HT-29 (cell line): ENCODE measurements at places on chromosomes 4 and X. TPM values are rescaled to one million over a fixed set of nuclear protein-coding genes. Genes with fewer than 3 reads are reported as not detected.

MTNR1A gene
- not detected in 2 replicates for total RNA-seq

CTAG1A gene
- total RNA-seq: not detected in 2 replicates

SNCA gene
- total RNA-seq: not detected in 2 replicates

OPRPN gene
- total RNA-seq: not detected in 2 replicates

GPRIN3 gene
- total RNA-seq: 2.4 and 3.3 TPM in 2 replicates

SPANXA1 gene
- not detected in 2 replicates for total RNA-seq

EGF gene
- total RNA-seq: 0.68 and 1.0 TPM in 2 replicates

ATP8A1 gene
- 0.68 and 0.69 TPM in 2 replicates for total RNA-seq

LAGE3 gene
- 122 and 129 TPM in 2 replicates for total RNA-seq

- DNase-seq: no peak
Measured at GRCh38 chr4:102301167-102301566, 44.1 kb downstream of the SLC39A8 start.

DNA sequence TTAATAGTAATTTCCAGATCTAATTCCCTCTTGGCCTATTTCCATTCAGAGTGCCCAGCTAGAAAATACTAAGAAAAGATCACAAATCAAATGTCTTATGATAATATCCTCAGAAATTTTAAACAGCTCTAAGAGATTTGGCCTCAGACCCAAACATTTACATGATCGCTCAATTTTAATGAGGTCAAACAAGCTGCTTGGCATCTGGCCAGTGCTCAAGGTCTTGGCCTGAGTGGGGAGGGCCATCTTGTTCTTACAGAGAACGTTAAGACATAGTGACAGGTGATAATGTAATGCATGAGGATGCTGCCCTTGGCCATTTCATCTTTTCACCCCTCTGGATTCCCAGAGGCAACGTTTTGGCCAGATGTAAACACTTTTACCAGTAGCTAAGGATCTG, 159.2 kb upstream of the SLC7A11 start:
- peak; percentile 43 for DNase-seq

DNA sequence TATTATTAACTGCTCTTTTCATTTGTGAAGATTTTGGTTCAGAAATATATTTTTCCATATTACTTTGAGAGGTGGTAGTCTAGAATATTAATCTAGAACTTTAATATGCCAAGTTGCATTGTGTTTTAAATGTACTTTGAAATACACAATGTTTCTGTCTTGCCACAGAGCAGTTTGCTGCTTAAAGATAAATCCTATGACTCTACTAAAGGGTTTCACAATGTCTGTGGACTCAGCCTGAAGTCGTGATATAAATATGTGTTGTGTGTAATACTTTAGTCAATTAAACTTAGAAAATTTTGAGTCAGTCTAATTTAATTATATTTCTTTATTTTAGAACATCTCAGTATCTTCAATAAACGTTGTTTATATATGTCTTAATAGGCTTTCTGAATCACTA, 1771.7 kb upstream of the PCDH7 start:
- no peak for DNase-seq

- no peak for DNase-seq
Measured at GRCh38 chrX:78517124-78517523, 142.0 kb downstream of the RTL3 start.

- no peak for DNase-seq
Measured at GRCh38 chrX:24131476-24131875, 18.1 kb upstream of the ZFX start.

- DNase-seq: no peak
Measured at GRCh38 chr4:46444318-46445000, 54.5 kb upstream of the GABRA2 start.

DNA sequence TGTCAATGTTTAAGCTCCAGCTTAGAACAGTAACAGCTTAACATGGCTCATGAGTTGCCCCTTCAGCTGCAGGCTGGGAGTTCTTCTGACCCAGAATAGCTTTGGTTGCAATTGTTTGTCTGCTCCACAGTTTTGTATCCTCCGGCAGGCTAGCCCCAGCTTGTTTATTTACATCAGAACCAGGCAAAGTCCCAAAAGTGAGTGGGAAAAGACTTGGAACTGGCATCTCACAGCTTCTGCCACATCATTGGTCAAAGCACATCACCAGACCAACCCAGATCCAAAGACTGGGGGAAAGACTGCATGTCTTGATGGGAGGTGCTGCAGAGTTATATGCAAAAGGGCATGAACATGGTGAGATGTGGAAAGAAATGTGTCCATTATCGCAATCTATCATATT, 231.2 kb upstream of the CPEB2 start:
- DNase-seq: no peak

DNA sequence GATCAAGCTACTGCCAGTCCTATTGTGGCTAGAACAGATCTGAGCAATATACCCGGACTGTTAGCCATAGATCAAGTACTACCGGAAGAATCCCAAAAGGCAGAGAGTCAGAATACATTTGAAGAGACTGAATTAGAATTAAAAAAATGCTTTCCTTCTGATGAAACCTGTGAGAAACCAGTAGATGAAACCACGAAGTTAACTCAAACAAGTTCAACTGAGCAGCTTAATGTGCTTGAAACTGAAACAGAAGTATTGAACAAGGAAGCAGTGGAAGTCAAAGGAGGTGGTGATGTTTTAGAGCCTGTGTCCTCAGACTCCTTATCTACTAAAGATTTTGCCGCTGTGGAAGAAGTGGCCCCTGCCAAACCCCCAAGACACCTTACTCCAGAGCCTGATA, 46.8 kb downstream of the WDR44 start:
- DNase-seq: no peak

DNA sequence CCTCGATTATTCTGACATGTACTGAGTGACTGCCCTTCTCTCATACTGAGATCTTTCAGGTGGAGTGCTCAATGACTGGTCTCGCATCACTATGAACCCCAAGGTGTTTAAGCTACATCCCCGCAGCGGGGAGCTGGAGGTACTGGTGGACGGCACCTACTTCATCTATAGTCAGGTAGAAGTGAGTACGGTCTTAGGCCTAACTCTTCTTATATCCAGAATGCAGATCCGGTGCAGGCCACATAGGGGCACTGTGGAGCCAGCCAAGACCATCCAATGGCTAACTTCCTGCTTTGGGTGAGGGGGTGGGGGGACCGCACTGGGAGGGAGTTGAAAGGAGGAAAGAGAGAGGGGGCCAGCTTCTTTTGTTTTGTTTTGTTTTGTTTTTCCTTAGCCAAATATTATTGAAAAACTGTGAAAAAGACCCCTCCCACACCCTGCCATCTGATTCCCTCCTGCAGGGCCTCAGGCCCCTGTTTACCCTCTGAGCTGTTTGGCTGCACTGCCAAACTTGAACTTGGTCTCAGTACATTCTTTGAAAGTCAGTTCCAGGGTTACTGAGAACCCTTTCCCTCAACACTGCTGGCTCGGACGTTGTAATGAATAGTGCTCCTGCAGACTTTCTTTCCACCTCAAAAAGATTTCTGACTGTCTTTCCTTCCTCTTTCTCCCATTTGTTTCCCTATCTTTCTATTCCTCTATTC, 16.2 kb downstream of the AWAT2 start:
- peak; percentile 27 for DNase-seq

DNA sequence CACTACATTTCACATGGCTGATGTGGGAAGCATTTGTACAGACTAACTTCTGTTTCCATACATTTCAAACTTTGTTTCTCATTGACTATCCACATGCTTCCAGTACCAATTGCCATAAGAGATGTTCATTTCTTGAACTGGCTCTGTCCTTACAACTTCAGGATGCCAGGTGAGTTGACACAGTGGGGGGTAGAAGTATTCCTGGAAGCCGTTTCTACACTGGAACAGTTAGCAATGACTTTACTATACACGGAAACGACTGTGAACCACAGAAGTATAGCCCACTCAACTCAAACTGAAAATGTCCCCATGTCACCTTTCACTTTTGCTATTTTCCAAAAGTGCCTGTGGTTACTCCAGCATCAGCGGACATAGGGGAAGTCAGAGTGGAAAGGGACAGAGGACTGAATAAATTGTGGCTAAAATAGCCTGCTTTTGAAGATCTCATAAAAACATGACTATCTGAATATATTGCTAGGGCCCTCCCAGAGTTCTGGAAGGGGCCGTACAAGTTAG, 38.0 kb upstream of the DSPP start:
- DNase-seq: no peak

DNA sequence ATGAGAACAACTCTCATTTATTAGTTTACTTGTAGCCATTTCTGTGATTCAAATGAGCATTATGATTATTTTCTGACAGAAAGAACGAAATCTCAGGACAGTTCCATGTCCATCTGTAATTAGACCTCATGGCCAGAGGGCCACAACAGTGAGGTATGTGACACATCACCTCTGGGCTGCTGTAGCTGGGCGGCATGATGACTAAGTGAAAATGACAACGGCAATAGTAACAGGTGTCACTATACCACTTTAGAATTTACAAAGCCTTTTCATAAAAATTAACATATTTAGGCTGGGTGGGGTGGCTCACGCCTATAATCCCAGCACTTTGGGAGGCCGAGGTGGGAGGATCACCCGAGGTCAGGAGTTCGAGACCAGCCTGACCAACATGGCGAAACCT, 252.6 kb downstream of the CBR4 start:
- no peak for DNase-seq

DNA sequence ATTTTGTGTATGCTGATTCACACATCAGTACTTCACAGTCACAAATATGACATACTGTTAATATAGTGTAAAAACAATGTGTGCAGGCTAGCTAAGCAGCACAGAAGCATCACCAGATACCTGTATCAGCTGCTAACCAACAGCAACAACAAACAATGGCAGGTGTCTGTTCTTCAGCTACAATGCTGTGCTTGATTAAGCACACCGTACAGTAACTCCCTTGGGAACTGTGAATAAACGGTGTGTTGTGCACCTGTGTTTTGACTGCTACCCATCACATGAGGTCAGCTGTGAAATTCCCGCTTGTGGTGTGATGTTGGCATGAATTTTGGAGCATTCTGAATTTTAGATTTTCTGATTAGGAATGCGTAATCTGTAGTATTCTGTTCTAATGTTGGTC, 379.7 kb upstream of the FAT1 start:
- no peak for DNase-seq

- DNase-seq: no peak
Measured at GRCh38 chr4:89551191-89551590, 243.6 kb upstream of the GPRIN3 start.

GRCh38 chr4:80243274-80244018, 23.0 kb upstream of the FGF5 start:
- no peak for DNase-seq

DNA sequence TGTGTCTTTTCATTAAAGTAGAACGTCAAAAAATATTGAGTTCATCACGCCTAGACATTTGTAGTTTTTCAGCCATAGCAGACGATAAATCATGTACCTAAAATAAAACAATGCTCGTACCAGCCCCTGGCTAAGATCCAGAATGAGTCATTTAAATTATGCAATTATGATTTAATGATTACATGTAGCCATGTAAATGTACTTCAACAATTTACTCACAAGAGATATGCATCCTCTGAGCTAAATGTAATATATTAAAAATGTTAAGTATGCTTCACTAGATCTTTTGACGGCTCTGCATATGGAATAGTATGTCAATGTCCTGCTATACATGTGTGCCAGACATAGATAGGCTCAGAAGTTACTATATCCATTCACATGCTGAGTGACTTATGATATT, 1077.8 kb downstream of the ARAP2 start:
- DNase-seq: peak; percentile 8

DNA sequence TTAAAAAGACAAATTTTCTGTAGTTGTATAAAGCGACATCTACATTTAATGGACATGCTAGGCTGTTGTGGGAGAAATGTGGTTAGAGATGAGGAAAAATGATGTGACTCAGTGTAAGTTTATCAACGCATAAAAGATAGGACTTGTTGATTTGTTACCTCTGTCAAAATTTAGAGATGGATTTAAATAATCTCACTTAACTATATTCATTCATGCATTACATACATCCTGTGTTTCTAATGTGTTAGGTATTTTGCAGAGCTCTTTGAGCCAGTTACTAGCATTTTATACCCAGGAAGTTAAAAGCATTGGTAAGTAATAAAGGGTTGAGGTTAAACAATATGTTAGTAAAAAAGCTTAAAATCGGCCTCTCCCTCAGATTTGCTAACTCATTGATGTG, 34.3 kb downstream of the METAP1 start:
- DNase-seq: no peak

- no peak for DNase-seq
Measured at GRCh38 chr4:91280551-91281290, 1023.0 kb upstream of the GRID2 start.

- no peak for DNase-seq
Measured at GRCh38 chrX:100418556-100418955, 8.5 kb upstream of the PCDH19 start.

GRCh38 chrX:138349351-138349750, 362.2 kb downstream of the FGF13 start:
- no peak for DNase-seq

DNA sequence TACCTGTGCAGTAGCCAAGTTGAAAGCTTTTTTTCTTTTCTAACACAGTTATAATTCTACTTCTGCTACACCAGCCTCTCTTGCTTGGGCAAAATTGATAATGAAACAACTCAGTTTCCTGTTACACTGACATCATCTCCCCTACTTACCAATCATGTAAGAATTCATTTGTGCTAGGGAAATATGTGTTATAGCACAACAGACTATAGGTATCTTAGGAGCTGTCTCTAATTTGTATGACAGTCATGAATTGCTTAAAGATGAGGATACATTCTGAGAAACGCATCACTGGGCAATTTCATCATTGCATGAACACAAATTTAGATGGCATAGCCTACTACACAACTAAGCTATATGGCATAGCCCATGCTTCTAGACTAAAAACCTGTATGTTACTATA, 246.3 kb upstream of the ANKRD50 start:
- no peak for DNase-seq

GRCh38 chr4:69658133-69658532, 5.1 kb upstream of the UGT2A1 start:
- DNase-seq: no peak

DNA sequence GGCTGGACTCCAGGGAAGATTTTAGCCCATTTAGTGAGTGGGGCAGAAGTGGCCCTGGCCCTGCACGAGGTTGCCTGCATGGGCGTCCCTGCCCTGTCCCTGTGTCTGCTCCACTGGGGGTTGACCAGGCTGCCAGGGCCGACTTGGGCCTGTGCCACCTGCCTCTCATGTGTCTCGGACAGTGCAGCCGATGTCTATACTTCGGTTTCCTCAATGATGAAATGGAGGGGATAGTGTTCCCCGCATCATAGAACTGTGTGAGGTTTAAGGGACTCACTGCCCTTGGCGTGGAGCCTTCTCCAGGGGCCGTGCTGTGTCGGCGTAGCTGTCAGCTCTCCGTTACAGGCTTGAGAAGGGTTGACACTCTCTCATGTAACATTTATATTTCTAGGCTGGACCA, 27.0 kb upstream of the MSANTD1 start:
- DNase-seq: no peak

DNA sequence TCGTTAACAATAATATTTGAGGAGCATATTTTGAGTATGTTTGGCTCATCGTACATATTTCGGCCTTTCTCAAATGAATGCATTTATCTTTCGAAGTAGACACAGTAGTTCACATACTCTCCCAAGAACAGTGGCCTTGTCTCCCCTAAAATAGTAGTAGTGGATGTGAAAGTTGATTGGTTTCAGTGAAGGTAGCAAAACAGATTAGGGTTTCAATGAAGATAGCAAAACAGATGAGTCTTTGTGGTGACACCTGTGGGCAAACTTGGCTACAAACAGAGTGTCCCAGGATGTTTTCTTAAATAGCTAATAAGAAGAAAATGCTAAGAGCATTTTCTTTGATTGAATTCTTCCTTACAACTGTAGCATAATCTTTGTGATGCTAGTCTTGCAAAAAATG, 67.0 kb downstream of the USP9X start:
- DNase-seq: no peak

- no peak for DNase-seq
Measured at GRCh38 chrX:154058214-154058997, 38.7 kb upstream of the IRAK1 start.
